ENCODE measurements at places on chromosomes 12 and 14. TPM values are rescaled to one million over a fixed set of nuclear protein-coding genes. Genes with fewer than 3 reads are reported as not detected.

The PDE3A gene
- not detected for total RNA-seq

The KLRK1 gene
- not detected for total RNA-seq

The NFE2 gene
- not detected for total RNA-seq

The COL2A1 gene
- 0.07 TPM for total RNA-seq
